ENCODE measurements at places on chromosomes 4 and X.

DNA sequence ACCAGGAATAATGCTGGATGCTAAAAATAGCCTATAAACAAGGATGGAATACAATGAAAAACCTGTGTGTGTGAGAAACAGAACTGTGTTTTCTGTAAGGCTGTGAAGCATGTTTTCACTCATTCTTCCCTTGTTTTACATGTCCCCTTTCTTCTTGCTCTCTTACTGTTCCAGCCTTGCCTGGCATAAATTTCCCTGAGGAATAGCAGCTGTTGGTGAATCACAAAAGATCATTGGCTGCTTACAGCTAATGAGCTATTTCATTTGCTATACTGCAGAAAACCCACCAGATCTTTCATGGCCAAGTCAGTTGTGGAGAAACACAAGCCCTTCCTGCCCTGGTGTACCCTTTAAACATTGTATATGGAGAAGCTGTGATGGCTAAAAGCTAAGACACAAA lies 91.1 kb downstream of the LDB2 start:
- DNase-seq, result no peak

DNA sequence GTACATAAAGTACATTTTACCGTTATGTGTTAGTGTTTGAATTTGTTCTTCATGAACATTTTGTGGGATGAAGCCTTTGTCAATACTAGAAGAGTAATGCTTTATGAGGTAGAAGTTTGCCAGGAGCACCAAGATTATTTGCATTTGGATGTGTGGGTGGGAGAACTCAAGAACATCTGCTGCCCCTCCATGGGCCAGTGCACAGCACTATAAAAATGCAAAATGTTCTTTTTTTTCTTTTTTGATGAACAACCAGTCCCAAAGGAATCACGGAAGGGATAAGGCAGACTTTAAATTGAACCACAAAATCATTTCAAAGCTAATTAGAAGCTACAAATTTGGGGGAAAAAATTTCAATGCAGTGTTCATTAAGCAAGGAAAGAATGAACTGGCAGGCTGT lies 300.3 kb upstream of the NWD2 start:
- no peak for DNase-seq

- no peak for DNase-seq
Measured at GRCh38 chrX:150842198-150842685, 56.2 kb downstream of the CD99L2 start.

DNA sequence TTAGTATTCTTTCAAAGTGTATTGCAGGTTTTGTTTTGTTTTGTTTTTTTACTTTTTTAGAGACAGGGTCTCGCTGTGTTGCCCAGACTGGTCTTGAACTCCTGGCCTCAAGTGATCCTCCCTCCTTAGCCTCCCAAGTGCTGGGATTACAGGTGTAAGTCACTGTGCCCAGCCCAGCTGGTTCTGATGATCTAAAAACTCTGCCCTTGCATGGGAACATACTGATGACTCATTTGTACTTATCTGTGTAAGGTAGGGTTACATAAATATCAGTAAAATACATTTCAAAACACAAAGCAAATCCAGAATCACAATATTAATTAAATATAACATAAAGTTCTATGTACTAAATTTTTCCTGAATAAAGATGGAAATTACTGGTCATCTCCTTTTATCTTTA lies 7.4 kb upstream of the SLC9B1 start:
- DNase-seq, result no peak

DNA sequence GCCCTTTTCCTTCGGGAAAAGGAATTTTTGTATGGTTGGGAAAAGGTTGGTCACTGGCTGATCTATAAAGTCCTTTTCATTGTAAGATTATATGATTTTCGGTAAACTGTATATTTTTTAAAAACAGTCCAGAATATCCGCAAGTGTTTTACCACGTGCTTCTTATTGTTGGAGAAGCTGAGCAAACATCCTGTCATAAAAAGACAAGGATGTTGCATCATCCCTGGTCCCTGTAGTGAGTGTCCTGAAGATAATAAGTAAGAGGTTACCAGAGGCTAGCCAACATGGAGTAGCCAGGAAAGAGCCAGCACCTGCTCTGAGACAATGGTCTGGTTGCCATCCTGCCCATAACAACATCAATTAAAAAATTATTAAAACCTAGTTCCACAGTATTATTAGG lies 5.1 kb downstream of the CXCL9 start:
- peak; percentile 33 for DNase-seq

GRCh38 chrX:80388206-80388605 lies 32.0 kb upstream of the TENT5D start:
- no peak for DNase-seq

DNA sequence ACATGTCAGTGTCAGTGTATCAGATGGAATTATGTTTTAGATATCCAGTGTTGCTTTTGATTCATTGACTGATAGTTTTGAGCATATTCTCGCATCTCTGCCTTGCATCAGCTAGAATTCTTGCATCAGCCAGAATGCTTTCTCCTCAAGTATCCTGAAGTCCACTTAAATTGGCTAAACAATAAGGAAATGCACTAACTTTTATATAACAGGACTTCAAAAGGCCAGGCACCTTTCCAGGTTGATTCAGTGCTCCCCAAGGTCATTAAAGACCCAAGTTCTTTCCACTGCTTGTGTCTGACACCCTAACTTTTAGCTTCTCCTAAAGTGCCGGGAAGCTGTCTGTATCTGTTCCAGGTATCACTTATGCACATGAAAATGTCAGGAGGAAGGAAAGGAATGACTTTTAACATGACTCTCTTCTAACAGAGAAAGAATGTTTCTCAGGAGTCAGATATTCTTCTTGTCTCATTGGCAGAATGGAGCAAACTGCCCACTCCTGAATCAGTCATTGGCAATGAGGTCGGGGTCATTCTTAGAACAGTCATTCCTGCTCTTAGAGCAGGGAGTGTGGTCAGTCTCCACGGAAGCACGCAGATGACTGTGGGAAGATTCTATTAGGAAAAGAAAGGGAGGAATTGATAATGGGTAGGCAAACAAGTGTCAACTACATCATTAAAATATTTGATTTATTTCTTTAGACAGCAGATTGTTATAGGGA lies 92.9 kb upstream of the TLL1 start:
- DNase-seq, result no peak

- DNase-seq, result peak; percentile 45
Measured at GRCh38 chr4:26330186-26330787, 9.5 kb downstream of the RBPJ start.

DNA sequence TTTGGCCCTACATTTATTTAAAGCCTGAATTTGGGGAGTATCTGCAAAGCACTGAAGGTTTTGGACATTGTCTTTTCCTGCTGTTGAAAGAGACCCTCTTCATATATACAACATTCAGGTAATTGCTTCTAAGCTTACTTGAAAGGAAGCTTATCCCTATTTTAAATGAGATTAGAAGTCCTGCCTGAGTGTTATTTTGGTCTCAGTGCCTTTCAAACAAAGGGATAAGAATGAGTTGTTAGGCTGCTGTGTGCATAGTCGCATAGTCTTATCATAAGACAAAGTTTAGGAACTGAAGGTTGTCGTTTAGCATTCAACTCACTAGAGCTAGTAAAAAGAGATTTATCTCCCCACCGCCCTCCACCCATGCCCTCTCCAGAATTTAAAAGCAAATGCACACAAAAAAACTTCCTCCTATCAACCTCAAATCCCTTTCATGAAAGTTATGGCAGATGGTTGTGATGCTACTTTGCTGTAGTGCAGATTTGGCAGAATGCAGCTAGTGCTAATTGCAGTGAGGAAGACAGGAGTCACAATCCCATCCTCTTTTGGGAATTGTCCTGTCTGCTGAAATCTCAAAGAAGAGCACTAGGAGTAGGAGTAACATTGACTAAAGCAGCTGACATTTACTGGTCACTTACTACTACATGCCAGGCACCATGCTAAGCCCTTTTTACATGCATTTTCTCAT lies 5.8 kb downstream of the HERC3 start:
- no peak for DNase-seq

GRCh38 chr4:2370597-2371320 lies 47.7 kb downstream of the ZFYVE28 start:
- DNase-seq, result no peak

GRCh38 chr4:141196227-141196933 lies 24.3 kb upstream of the ZNF330 start:
- DNase-seq, result no peak

- no peak for DNase-seq
Measured at GRCh38 chr4:74944354-74944793, 11.5 kb downstream of the PARM1 start.

DNA sequence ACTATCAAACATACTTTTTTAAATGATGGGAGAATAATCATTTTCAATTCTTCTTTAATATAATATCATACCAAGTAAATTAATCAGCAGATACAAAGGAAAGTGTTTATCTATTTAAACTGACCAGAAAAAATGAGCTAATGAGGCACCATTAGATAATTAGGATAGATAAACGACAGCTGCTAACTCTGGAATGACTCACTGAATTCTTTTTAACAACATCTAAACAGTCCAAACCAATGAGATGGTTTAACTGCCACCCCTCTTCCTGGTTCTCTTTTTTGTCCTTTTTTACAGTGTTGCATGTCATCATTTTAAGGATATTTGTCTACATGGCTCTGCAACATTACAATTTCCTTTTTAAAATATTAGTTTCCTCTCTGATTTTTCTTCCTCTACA lies 41.6 kb downstream of the UNC5C start:
- no peak for DNase-seq
